ENCODE measurements at places on chromosomes 3 and 15.
A peak's percentile ranks its signal among the peaks of the same experiment; 100 is the strongest.

DNA sequence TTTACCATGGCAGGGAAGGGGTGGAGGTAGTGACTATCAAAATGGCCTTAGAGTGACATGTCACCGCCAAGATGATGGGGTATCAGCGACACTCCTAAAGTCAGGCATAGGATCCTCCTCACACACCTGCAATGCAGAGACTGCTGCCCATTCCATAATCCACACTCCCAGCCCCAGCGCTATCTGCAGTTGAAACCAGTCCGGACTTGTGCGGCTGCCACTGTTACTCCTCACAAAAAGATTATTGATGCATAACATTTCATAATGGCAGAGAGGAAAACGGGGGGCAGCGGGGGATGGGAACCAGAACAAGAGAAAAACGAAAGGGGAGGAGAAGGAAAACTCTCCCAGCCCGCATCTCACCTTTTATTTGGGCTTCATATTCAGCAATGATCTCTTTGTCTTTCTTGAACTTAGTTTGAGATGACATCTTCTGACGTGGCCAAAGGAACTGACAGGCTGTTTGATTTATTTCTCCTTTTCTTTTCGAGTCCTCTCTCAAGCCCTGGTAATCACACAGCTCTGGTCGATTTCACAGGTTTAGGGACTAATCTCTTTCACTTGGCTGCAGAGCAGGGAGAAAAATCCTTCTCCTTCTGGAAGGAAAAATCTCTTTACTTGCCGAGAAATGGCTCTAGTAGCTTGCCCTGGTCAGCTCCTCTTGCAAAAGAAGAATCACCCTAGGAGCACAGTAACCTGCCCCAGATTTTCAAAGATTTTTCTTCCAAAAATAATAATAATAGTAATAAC is 749 bp downstream of the SRGAP3 start:
- DNase-seq: no peak

DNA sequence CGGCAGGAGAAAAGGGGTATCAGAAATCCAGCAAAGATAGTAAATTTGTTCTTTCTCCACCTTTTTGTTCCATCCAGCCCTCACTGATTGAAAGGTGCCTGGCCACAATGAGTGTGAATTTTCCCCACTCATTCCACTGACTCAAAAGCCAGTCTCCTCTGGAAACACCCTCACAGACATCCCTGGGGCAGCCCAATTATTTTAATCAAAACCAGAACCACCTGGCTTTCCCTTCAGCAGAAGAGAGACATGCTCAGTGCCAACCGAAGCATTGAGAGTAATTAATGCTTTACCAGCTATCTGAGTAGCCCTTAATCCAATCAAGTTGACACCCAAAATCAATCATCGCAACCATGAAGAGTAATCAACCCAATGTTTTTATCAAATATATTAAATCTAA is 1129.6 kb upstream of the GBE1 start:
- no peak for DNase-seq

GRCh38 chr3:149541091-149541491 is 66.6 kb downstream of the TM4SF4 start:
- no peak for DNase-seq

GRCh38 chr3:18370672-18371071 is 54.5 kb downstream of the SATB1 start:
- DNase-seq: no peak

- DNase-seq: no peak
Observed at GRCh38 chr3:148999806-149000205, 8.5 kb downstream of the GYG1 start.

DNA sequence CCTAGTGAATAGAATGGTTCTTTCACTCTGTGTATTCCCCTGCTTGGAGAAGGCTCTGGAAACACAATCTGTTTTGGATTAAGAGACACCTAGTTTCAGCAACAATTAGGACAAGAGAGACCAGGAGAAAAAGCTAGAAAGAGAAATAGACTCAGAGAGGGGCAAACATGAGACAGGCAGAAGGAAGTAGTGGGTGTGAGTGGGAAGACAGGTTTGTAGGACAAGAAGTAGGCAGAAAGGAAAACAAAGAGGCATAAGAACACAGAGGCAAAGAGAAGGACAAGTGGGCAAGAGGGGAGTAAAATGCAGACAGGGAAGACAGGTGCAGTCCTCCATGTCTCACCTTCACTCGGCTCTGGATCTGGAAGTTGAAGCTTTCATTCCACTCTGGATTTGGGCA is 13.5 kb downstream of the PLA2G4E start:
- DNase-seq: no peak

DNA sequence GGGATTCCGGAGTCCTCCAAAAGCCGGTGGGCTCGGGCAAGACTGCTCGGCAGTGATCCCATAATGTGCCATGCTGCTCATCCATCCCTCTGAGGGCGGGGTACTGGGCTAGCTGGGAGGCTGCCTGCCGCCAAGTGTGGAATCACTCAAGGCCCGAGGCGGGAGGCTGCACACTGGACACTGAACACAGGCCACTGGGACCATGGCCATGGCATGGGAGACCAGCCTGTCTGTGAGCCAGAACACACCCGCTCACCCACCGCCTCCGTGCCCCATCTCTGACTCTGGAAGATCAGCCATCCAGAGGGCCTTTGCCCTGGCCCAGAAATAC is 1.4 kb downstream of the C3orf22 start:
- no peak for DNase-seq

GRCh38 chr15:29337156-29337959 is 67.7 kb upstream of the NSMCE3 start:
- no peak for DNase-seq

- no peak for DNase-seq
Observed at GRCh38 chr3:156516284-156516683, 38.6 kb downstream of the SSR3 start.

GRCh38 chr15:60660290-60661051 is 181.5 kb upstream of the ICE2 start:
- DNase-seq: peak; percentile 17

DNA sequence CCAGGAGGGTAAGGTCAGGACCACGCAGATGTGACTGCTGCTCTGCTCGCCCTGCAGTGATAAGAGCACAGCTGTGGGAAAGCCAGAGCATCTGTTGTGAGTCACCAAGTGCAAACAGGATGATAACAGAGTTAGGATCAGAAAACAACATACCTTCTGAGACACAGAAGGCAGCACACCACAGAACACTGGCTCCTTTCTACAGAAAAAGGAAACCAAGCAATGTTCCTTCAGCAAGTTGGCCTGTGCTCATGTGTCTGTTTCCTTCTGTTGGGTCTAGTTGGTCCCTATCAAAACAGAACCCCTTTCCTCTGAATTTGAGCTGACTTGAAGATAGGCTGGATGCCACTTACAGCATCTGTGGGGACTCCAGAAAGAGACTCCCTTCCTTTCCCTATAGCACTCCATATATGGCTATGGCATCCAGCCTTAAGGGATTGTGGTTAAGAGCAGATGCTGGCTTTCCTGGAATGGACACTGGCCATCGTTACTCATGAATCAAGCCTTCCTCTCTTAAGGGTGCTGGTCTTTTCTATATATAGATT is 440.7 kb upstream of the THBS1 start:
- DNase-seq: peak; percentile 96

GRCh38 chr3:113436809-113437208 is 4.5 kb downstream of the CFAP44 start:
- peak; percentile 47 for DNase-seq

DNA sequence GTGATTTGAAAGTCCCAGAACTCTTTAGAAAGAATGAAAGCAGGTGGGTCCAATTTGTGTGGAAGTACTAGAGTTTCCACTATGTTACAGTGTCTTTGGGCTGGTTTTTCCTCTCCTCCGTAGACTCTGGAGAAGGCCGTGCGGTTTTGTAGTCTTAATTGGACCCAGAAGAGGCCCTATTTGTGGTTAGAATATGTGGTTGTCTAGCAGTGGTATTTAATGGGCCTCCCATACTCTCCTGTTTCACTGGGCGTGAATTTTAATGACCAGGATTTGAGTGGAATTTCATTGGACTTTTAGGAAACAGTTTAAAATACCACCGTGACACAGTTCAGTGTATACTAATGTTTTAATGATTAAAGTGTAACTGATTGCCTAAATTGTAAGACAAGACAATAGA is 182.3 kb downstream of the BBX start:
- DNase-seq: no peak

DNA sequence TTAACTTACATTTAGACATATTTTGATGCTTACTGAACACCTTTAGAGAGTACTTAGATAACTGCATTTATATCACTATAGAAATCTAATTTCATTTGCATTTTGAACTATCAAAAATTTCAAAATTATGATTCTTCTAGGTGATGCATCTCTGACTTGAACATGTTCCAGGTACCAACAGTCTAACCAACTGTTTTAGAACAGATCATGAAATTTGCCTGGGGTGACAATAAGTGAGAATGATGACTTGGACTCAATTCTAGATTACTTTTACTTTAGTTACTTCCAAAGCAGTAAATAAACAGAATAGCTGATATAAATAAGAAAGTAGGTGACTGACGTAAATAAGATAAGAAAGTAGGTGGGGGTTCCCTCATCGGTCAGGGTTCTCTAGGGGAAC is 307.8 kb downstream of the BCHE start:
- DNase-seq: no peak

GRCh38 chr3:139759470-139759869 is 81.7 kb upstream of the NMNAT3 start:
- no peak for DNase-seq

GRCh38 chr3:81716870-81717509 is 44.5 kb downstream of the GBE1 start:
- DNase-seq: no peak

GRCh38 chr3:90145094-90145860 is 1037.9 kb downstream of the EPHA3 start:
- no peak for DNase-seq

DNA sequence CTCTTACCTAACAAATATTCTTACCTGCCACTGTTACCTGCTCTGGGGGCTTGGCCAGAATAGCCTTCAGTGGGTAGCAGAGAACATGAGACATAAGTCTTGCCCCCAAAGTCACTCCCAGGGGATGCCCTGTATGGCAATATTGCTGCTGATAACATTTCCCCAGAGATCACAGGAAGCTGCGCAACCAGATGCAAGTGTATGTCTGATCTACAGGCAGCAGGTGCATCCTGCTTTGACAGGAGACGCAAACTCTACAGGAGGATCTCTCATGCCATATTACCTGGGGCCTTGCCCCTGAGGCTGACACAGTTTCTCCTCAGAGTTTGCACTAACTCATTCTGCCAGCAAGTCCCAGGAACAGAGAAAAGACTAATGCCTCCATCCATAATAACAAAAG is 174.4 kb upstream of the LPP start:
- no peak for DNase-seq

DNA sequence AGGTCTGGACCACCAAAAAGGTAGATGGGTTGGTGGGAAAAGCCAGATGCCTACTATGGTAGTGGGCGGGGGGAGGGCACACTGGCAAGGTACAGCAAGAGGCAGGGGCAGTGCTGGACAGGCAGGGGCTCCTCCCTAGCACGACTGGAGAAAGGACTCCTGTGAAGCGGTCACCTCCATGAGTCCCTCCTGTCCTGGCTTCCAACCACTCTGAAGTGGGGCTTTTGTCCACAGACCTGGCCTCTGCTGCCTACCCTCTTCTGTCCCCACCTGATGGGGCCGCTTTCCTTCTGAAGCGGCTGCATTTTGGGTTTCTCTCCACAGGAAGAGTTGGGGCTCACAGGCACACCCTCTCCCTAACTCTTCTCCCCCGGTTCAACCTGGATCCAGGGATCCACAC is 2.7 kb upstream of the SPTBN5 start:
- no peak for DNase-seq

- DNase-seq: no peak
Observed at GRCh38 chr15:69141833-69142232, 18.6 kb upstream of the GLCE start.

GRCh38 chr3:55339390-55339789 is 147.7 kb downstream of the WNT5A start:
- no peak for DNase-seq

All from EL (cell line).